ENCODE measurements at places on chromosomes 4 and X. TPM values are rescaled to one million over a fixed set of nuclear protein-coding genes. Genes with fewer than 3 reads are reported as not detected.

SCML1 gene
- total RNA-seq: 15.4 TPM

PDLIM3 gene
- 58.5 TPM for total RNA-seq

MAOB gene
- total RNA-seq: 113 TPM

PIR gene
- total RNA-seq: 30.0 TPM

COL4A6 gene
- total RNA-seq: 0.16 TPM

GRCh38 chr4:17276776-17277175, 235.1 kb downstream of the QDPR start:
- DNase-seq: no peak
